Coronary artery (tissue), 2 donors: ENCODE measurements at places on chromosomes 13 and 19.

GRCh38 chr19:15265850-15266248, 33.6 kb upstream of the EPHX3 start:
- peak; percentile 98 for DNase-seq

DNA sequence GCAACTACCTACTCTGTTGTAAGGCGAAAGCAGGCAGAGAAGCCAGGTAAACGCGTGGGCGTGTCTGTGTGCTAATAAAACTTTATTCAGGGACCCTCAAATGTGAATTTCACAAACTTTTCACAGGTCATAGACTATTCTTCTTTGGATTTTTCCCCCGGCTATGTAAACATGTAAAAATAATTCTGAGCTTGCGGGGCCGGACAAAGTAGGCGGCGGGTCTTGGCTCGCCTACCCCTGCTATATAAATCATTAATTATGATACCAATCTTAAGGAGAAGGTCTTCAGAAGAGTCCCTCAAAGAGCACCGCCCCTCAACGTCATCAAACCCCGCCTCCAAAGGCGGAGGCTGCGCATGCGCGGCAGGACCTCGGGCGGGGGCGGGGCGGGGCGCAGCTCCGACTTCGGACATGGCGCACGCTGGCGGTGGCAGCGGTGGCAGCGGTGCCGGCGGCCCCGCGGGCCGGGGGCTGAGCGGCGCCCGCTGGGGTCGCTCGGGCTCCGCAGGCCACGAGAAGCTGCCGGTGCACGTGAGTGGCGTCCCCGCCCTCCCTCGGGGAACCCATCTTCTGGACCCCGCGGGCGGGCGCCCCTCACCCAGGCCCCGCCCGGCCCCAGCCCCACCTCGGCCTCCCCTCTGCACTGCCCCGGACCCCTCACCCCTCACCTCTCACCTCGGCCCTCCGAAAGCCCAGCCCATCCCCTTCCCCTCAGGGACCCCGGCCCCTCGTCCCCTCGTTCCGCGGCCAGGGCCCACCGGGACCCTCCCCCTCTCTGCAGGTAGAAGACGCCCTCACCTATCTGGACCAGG, at the start of gene SIN3B:
Gene SIN3B, plus strand, starts transcription at position 389 of the 812 bp plus-strand sequence. Its CDS starts 23 bp downstream, at position 412.
- DNase-seq, result peak; percentile 80

DNA sequence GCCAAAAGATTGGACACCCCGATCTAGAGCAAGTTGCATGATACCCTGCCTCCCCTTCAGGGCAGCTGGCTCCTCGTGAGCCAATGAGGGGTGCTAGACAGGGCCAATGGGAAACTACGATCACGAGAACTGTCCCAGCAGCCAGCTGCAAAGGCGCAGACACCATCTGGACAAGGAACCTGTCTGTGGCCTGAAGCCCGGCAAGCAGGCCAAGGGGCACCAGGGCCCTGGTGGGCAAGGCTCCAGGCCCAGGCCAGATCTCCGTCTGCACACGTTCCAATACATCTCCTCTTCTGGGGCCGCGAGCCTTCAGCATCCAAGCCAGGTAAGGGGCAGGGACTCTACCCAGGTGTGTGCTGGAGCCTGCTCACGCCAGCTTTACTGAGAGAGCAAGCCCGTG, 20.2 kb downstream of the MED26 start:
- no peak for DNase-seq

- DNase-seq, result no peak
Measured at GRCh38 chr13:33775339-33776108, 42.4 kb upstream of the RFC3 start.

DNA sequence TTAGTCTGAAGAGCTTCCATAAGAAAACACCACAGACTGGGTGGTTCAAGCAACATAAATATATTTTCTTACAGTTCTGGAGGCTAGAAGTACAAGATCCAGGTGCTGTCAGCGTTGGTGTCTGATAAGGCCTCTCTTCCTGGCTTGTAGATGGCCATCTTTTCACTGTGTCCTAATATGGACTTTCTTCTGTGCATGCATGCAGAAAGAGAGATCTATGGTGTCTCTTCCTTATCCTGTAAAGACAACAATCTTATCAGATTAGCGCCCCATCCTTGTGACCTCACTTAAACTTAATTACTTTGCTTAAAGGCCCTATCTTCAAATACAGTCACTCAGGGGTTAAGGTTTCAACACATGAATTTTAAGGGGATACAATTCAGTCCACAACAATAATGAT, 14.1 kb upstream of the NDFIP2 start:
- no peak for DNase-seq

DNA sequence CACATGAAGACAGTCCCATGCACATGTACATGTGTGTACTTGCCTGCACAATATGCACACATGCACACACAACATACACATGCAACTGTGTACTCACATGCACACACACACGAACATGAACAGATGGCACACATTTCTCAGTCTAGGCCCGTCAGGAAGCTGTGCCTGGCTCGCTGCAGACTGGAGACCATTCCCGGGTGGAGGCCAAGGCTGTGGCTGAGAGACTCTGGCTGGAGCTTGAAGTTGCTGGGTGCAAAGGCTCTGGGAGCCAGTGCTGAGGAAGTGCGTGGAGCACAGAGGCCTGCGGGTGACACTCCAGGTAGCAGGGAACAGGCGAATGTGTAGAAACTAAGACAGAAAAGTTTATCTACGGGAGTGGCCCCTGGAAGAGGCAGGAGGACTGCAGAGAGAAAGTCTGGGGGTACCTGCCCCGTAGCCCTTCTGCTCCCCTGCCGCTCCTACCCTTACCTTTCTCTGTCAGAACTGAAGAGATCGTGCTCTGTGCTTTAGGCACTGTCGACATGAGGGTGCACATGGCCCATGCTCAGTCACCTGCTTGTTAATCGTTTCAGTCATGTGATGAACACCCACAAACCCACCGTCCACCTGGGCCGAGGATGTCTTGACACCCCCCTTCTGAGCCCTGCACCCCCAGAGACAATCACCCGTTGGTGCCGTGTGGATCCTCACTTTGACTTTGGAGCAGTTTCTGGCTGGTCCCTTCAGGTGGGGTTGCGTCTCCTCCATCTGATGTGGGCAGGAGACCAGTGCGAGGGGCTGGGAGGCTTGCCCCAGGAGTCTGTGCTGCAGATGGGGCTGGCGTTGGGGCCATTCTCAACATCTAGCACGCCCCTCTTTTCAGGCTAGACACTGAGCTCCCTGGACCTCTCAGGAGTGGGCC, 69.4 kb downstream of the TEX29 start:
- DNase-seq, result peak; percentile 53

GRCh38 chr13:21898945-21899344, 228.1 kb downstream of the FGF9 start:
- no peak for DNase-seq

- DNase-seq, result no peak
Measured at GRCh38 chr19:16197188-16197621, 506 bp upstream of the AP1M1 start.

- DNase-seq, result no peak
Measured at GRCh38 chr13:111853721-111854120, 213.2 kb upstream of the SOX1 start.

DNA sequence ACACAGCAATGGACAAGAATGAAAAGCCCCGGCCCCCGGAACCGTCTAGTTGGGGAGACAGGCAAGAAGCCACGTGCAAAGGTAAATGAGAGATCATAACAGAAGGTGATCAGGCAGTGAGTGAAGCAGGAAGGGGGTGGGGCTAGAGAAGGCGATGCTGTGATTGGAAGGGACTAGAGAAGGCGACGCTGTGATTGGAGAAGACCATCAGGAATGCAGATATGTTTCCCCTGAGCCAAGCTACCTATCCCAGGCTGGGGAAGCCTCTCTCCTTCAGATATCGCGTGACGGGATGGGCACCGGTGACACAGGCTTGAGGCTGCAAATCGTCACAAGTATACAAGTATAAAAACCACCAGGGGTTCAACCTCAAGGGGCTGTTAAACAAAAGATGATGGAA, 21.8 kb downstream of the DCAF15 start:
- no peak for DNase-seq

GRCh38 chr19:3243819-3244700, 19.6 kb downstream of the CELF5 start:
- DNase-seq, result no peak

DNA sequence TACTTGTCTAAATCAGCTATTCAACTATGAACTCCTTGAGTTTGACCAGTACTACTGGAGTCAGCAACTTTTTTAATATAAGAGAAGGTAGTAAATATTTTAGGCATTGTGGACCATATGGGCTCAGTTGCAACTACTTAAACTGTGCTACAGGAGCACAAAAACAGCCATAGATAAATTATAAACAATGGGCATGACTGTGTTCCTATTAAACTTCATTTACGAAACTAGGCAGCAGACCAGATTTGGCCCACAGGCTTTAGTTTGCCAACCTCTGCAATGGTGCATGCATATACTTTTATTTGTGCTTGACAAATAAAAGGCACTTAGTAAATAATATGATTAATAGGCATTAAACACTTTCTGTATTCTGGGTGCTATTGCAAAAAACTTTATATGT, 7.6 kb downstream of the FNDC3A start:
- DNase-seq, result no peak

DNA sequence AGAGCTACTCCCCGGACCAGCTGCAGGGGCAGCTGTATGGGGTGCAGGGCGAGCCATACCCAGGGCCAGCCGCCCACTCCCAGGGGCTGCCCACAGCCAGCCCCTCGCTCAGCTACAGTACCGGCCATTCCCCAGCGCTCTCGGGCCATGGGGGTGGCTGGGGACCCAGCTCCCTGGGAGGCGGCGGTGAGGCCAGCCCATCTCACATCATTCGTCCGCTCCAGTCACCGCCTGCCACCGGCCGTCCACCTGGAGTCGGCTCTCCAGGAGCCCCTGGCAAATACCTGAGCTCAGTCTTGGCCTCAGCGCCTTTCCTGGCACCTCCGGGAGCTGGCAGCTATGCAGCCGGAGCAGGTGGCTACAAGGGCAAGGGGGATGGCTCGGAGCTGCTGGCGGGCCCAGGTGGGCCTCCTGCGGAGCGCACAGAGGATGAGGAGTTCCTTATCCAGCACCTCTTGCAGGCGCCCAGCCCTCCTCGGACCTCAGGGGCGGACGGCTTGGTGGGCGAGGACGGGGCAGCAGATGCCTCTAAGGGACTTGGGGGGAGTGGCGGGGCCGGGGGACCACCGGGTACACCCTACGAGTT, 4.9 kb downstream of the PRR12 start:
- DNase-seq, result no peak

GRCh38 chr19:51754109-51754508, 2.4 kb upstream of the FPR1 start:
- DNase-seq, result no peak

GRCh38 chr19:49666120-49666444, 349 bp downstream of the BCL2L12 start:
- no peak for DNase-seq

- no peak for DNase-seq
Measured at GRCh38 chr13:32828711-32829110, 187.5 kb upstream of the KL start.

- no peak for DNase-seq
Measured at GRCh38 chr13:54287062-54287764, 1258.6 kb downstream of the OLFM4 start.

DNA sequence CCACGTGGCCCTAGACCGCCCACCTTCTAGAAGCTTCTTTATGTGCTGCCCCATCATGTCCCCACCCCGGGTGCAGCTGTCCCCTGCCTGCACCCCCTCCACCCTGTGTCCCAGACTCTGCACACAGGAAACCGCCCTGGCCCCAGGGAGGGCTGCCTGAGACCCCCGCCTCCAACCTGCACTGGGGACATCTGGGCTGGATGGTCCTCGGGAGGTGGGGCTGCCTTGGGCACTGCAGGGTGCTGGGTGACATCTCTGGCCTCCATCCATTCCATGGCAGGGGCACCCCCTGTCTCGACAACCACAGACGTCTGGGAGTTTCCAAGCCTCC, 17.8 kb upstream of the ZBTB7A start:
- DNase-seq, result no peak

- no peak for DNase-seq
Measured at GRCh38 chr19:927351-927779, 1.5 kb downstream of the ARID3A start.

- no peak for DNase-seq
Measured at GRCh38 chr13:33206425-33206824, 79.1 kb downstream of the STARD13 start.

- no peak for DNase-seq
Measured at GRCh38 chr13:100480676-100481075, 107.9 kb downstream of the GGACT start.

GRCh38 chr13:101569807-101570206, 117.3 kb downstream of the ITGBL1 start:
- no peak for DNase-seq

GRCh38 chr13:95784161-95784899, 107.4 kb downstream of the DNAJC3 start:
- DNase-seq, result no peak

GRCh38 chr19:31981545-31981944, 363.9 kb upstream of the ZNF507 start:
- no peak for DNase-seq

DNA sequence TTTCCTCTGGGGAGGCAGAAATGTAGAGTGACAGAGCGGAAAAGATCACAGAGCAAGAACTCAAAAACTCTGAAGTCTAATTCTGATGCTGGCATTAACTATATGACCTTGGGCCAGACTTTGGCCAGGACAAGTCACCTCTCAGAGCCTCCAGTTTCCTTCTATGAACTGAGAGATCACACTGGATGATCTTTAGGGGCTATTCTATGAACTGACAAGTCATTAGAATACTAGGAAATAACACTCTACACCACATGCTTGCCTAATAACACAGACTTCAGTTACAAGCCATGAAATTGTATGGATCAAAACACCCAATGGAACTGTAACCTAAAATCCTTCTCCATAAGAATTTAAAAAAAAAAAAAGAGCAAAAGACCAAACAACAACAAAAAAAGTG, 16.9 kb downstream of the SLC25A30 start:
- DNase-seq, result no peak

- DNase-seq, result peak; percentile 97
Measured at GRCh38 chr19:57280165-57280961, at the start of gene ZNF460. TSS of gene ZNF460 (plus strand) at chr19:57280485. CDS start at chr19:57280807, 322 bp downstream.

DNA sequence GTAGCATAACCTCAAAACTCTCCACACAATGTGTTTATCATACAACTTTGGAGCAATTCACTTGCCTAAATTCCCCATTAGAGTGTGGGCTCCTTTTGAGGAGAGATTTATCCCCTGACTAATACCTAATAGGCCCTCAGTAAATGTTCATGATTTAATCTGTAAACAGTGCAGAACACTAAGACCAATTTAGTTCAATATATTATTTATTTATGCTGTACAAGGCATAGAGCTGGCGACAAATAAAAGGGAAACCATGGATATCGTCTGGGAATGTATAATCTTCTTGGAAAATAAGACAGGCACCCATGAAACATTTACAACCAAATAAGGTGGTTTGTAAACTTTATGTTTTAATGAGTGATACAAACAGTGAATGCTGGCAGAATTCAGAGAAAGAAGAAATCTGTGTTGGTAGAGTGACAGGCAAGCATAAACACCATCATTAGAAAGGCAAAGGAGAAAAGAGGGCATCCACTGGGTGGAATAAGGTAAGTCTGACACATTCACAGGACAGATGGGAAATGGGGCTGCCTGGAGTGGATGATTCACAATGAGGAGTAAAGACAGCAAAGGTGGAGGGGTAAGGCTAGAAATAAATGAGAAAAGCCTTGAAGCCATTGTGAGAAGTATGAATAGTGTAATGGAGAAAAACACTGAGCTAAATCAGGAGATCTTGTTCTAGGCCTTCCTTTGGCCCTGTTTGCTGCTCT, 106.1 kb upstream of the MIR17HG start:
- no peak for DNase-seq

- no peak for DNase-seq
Measured at GRCh38 chr13:71618159-71618558, 248.8 kb downstream of the DACH1 start.
